CD8-positive, alpha-beta T cell (primary cell): ENCODE measurements at places on chromosomes 3 and 15. TPM values are rescaled to one million over a fixed set of nuclear protein-coding genes. Genes with fewer than 3 reads are reported as not detected.

Gene MEIS2
- not detected for total RNA-seq

Gene CFAP100
- not detected for total RNA-seq

Gene CHL1
- not detected for total RNA-seq

Gene AQR
- 31.3 TPM for total RNA-seq

Gene STRIT1
- not detected for total RNA-seq

Gene LCTL
- total RNA-seq = not detected

Gene NCEH1
- total RNA-seq = 0.72 TPM

Gene TUSC7
- not detected for total RNA-seq

Gene RTP1
- total RNA-seq = not detected

DNA sequence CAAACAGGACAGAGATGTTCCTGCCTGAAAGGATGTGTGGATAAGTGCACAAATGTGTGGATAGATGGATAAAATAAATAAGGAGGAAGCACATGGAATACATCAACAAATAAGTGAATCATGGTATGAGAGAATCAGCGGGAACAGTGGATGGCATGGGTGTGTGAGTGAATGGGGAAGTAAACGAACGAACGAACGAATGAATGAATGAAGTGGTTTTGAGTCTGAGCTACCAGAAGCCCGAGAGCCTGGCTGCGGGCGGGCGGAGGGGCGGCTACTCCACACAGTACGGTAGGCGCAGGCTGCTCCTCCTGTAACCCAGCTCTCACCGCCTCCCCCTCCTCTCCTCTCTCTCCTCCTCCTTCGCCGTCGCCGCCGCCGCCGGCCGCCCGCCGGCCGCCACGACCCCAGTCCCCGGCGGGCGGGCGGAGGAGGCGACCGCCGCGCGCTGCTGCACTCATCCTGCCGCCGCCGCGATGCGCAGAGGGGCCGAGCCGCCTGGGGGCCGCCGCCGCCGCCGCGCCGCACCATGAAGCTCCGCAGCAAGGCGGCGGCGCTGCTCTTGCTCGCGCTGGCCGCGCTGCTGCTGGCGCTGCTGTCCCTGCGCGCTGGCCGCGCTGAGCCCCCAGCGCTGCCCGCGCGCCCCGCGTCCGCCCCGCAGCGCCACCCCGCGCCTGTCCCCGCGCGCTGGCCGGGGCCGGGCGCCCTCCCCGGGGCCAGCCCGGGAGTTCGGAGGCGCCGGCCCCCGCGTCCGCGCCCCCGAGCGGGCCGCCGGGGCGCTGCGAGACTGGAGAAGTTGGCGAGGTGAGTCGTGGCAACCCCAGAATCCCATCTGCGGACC lies at the start of gene GXYLT2:
GXYLT2 (plus strand) TSS at position 342 of the 841 bp plus-strand sequence; CDS start at position 530, 188 bp downstream.
- no peak for DNase-seq

- no peak for DNase-seq
Observed at GRCh38 chr3:141914311-141914710, 37.9 kb downstream of the ATP1B3 start.

- DNase-seq = no peak
Observed at GRCh38 chr3:32432045-32432710, 40.5 kb downstream of the CMTM7 start.

DNA sequence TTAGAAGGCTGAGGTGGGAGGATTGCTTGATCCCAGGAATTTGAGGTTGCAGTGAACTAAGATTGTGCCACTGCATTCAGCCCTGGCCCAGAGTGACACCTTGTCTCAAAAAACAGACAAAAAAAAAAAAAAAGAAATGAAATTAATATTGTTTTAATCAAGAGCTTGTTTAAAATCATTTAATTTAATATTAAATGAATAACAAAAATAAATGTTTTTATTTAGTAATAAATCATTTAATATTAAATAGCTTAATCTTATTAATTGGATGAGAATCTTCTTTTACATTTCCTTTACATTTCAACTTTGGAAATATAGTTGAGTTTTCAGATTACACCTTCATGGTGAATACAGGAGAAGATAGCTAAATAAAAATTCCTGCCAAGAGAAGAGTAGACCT lies 29.7 kb downstream of the TNIK start:
- no peak for DNase-seq

DNA sequence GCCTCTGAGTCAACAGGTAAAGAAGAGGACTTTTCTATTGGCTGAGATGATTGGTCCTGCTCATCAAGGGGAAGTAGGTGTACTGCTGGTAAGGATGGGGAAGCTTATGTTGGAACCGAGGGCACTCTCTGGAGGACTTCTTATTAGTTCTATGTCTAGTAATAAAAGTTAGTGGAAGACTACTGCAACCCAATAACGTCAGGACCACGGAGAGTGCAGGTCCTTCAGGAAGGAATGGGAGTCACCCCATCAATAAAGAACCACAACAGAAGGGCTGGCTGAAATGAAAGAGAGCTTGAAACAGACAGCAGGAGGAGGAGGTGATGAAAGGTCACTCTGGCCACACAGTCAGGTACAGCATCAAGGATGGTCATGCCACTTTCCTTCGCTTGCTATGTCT lies 68.8 kb upstream of the PRR23E start:
- DNase-seq = no peak

- no peak for DNase-seq
Observed at GRCh38 chr3:138732456-138732855, 102.3 kb downstream of the PIK3CB start.

DNA sequence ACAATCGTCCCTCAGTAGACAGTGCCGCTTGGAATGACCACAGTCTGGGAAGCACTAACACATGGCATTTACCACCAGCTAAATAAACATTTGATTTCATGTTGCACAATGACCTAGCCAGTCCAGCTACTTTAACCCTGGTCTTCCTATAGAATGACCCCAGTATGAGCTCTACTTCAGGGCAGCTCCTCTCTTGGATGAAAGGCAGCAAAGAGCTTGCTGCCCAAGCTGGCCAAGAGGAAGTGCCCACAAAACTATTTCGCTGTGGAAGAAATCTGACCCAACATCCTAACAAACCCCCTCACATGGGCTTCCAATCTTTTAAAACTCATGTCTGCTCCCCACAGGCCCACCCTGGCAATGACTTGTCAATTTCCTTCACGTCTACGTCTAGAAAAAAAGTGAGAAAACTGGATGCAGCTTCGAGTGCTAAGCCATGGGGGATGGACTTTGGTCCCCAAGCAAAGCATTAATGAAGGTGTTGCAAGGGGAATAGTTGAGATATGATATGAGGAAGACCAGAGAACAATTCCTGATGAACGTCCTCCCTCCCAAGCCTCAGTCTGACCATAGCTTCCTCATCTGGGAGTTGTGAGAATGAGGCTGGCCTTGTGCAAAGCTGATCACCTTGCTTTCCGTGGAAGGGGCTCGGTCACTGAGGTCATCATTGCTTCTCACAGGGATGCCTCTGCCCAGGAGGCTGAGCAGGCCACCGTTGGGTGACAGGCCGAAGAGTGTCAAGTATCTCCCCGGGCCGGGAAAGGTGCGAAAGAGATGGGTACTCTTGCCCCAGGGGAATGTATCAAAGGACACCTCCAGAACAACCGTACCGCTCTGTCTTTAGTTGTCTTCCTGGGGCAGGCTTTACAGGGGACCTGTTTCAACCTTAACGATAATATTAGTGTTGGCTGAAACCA lies 964 bp downstream of the SLC25A20 start:
- no peak for DNase-seq
